Activated CD4-positive, alpha-beta T cell treated with anti-CD3 and anti-CD28 coated beads, Interleukin-2, Interleukin-6, amounts not matched to agents 100 ng/mL and 50 ng/mL, durations not matched to agents 16 hours and 8 hours (primary cell): ENCODE measurements at places on chromosomes 7 and 10.

DNA sequence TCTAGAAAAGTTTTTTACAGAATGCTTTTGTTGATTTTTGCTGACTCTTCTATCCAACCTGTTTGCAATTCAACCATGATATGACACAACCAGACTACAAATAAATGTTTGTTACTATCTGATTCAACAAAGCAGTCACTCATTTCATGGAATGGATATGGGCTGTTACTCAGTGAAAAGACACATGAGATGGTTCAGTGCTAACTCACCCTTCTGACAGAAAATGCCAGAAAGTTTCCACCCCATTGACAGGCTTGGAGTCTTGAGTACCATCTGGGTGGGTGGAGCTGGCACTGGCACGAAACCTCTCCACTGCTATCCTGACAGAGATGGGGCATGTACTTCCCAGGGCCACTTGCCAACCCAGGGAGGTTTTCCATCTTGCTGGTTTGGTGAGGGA, 39.5 kb downstream of the RBM28 start:
- no peak for DNase-seq

DNA sequence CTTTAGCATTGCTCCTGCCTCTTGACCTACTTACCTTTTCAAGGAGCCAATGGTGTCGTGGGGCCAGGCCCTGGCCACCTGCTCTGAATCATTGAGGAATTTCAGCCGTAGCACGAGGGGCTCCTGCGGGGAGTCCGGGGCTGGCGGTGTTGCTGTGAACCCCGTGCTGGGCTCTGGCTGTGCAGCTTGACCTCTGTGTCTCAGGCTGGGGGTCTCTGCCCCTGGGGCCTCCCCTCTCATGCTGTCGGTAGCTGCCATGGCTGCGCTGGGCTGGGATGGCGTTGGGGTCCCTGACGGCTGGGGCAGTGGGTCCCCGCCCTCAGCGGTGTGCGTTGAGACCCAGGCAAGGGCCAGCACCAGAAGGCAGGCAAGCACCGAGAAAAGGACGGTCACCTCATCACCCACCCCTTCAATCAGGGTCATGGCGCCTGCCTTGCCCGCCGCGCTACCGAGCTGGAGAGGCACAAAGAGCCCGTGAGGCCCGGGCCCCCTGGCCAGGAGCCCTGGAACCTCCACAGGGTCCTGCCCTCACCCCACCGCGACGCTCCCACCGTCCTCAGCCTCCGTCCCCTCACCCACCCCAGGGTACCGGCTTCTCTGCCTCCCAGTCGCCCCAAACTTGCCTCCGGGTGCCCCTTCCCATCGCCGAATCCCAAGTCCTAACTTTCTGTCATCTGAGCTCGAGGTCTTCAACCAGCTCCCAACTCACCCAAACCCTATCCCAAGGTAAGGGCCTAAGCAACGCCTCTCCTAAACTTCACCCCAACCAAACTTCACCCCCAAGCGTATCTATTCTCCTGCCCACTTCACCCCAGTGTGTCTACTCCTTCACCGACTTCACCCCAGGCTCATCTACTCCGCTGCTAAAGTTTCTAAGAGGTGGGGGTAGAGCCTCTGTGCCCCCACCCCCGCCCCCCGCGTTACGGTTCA, 887 bp downstream of the TMUB1 start:
- DNase-seq: no peak

GRCh38 chr10:113604572-113604971, 51.7 kb downstream of the HABP2 start:
- no peak for DNase-seq

GRCh38 chr7:101591504-101591903, 37.6 kb downstream of the MYL10 start:
- no peak for DNase-seq

DNA sequence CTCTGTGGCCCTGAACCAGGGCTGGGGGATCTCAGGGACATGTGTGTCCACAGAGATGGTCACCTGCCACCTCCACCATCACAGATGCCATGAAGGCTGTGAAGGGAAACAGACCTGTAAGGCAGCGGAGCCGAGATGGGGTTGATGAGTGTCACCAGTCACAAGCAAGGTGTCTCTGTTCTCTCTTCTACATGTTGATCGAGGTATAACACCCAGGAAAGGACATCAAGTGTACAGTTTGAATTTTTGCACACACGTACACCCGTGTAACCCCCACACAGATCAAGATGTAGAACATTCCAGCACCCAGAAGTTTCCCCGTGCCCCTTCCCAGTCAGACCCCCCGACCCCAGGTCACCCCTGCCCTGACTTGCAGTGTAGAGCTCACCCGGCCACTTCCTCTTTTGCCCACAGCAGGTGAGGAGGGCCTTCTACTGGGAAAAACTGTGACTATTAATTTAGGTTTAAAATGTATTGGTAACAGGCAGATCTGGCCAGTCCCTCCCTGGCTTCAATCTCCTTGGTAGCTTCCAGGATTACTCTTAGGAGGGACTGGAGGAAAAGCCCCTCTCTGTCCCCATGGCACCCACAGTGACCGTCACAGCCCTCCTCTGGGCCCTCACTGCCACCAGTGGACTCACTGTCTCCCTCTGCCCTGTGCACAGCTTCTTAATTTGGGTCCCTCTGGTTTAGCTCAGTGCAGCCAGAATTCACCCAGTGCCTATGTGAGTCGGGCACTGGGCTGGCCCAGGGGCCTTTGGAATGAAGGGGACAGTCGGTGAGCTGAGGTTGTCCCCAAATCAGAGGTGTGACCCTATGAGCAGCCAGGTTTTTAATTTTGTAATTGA, 108.2 kb downstream of the LHPP start:
- no peak for DNase-seq

GRCh38 chr7:33753881-33754525, 151.3 kb upstream of the BMPER start:
- no peak for DNase-seq
